Smooth muscle cell of the coronary artery (primary cell): ENCODE measurements at places on chromosomes 6 and 20. TPM values are rescaled to one million over a fixed set of nuclear protein-coding genes. Genes with fewer than 3 reads are reported as not detected.

Gene DEFB124
- not detected in 2 replicates for total RNA-seq

Gene CLVS2
- not detected in 2 replicates for total RNA-seq

Gene DEFB113
- total RNA-seq, result not detected in 2 replicates

Gene TMC2
- total RNA-seq, result 0.23 TPM in 1 of 2 replicates, not detected in the other

Gene XKR7
- not detected in 2 replicates for total RNA-seq

Gene EPB41L1
- 9.8 and 14.1 TPM in 2 replicates for total RNA-seq

Gene NELFE
- total RNA-seq, result 77.8 and 109 TPM in 2 replicates
